CD4-positive, alpha-beta T cell treated with Interleukin-12 subunit alpha and Interleukin-12 subunit beta, for 1 hour (primary cell): ENCODE measurements at places on chromosomes 4 and X.

- no peak for DNase-seq
Measured at GRCh38 chr4:46508216-46508615, 118.3 kb upstream of the GABRA2 start.

DNA sequence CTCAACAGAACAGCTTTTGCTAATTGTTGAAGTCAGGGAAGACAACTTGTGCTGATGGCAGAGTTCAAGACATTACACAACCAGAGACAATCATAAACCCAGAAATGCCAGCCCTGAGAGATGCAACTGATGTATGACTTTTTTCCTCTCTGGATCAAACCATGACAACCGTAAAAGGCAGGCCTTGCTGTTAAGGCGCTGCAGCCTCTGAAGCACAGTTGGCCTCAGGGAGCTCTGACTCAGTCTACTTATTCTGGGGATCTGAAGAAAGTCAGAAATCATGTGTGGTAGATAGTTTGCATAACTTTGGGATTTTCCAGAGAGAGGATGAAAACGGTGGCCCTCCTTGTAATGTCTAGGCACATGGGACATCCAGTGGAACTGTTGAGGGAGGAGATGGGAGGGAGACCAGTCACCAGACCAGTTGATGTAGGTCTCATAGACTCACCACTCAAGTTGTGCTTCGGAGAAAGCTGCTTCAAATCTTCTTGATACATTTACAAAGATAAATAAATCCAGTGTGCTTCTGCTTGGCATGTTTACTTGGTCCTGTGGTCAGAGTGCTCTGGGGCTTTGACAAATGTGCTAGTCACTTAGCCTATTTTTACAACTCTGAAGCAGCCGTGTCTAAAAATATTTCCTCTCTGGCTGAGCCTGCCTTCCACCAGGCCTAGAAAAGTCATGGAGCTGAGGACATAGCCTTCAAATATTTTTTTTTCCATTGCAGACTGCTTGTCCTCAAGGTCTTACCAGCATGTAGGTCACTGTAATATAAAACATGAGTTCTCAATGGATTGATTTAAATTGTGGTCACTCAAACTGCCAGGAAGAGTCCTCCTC lies 7.5 kb downstream of the HADH start:
- no peak for DNase-seq

DNA sequence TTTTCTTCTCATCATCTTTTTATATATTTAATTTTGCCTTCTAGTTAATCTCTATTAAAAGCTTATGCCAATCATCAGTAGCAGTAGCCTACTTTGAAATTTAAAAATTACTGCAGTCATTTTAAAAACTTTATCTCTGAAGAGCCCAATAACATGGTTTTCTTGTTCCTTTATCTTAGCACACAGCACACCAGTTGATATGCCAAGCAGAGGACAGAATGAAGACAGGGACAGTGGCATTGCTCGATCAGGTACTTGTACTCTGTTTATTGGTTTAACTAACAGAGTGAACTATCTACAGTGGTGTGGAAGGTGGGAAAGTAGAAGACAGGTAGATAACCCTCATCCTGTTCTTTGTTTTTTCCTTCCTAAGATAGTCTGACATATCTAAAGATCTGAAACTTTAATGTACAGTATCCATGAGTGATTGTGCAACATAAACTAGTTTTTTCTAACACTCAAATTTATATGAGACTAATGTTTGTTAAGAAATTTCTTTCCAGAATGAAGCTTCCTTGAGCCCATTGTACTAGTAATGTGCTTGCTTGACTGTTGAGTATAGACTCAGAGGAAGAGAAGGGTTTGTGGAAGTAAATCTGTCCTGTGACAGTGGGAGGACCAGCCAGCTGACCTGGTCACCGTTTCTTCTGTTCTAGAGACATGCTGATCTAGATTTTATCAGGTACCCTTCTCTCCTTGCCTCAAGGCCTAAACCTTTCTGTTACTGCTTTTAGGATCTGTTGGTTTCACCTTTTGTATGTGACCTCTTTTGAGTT lies 66.6 kb downstream of the FNIP2 start:
- DNase-seq, result no peak

- DNase-seq, result no peak
Measured at GRCh38 chr4:53705151-53705764, 114.0 kb upstream of the LNX1 start.

DNA sequence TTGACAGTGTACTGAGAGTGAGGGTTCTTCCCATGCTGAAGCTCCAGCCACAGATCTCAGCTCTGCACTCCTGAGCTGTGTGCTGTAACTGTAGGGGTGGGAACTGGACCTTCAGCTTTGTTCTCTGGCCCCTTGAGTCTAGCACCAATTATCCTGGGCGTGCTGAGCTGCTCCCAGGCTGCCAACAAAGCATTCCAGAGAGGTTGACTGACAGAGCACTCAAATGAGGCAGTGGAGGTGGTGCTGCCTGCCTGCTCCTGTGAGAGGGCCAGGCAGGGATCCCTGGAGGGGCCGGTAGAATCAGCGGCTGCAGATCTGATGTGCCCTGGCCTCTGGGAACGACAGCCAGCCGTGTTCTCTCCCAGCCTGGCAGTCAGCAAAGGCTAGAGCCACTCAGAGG lies 375.7 kb upstream of the AADAT start:
- no peak for DNase-seq

- no peak for DNase-seq
Measured at GRCh38 chr4:10983885-10984640, 299.5 kb upstream of the CLNK start.

GRCh38 chrX:72100824-72101351 lies 30.8 kb downstream of the RTL5 start:
- peak; percentile 85 for DNase-seq

- peak; percentile 10 for DNase-seq
Measured at GRCh38 chr4:16196482-16197393, 29.5 kb downstream of the TAPT1 start.

- no peak for DNase-seq
Measured at GRCh38 chr4:16715482-16715881, 183.0 kb downstream of the LDB2 start.

GRCh38 chrX:109987884-109988283 lies 15.0 kb upstream of the TMEM164 start:
- no peak for DNase-seq

GRCh38 chr4:140884431-140885058 lies 128.4 kb upstream of the TBC1D9 start:
- DNase-seq, result peak; percentile 30

- DNase-seq, result peak; percentile 33
Measured at GRCh38 chrX:107684956-107685385, 56.7 kb downstream of the PRPS1 start.

GRCh38 chr4:40301603-40302002 lies 33.5 kb upstream of the CHRNA9 start:
- DNase-seq, result peak; percentile 85

DNA sequence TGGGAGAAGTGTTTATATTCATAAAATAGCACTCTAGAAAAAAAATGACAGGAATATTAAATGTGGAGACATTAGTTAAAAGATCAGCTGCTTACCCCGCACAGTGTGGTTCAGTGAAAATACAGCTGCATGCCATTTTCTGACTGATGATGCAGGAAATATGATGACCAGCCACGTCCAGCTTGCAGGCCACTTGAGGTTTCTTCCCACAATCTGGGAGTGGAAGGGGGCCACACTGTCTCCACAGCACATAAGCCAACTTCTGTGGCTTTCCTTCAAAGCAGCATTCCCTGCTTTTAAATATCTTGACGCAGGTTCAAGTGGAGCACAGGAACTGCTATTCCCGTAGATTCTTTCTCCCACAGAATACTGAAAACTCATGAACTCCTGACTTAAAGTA lies 173.4 kb upstream of the GALNT7 start:
- no peak for DNase-seq

- no peak for DNase-seq
Measured at GRCh38 chr4:60589425-60589824, 610.7 kb upstream of the ADGRL3 start.

GRCh38 chrX:96094616-96095015 lies 590.0 kb upstream of the DIAPH2 start:
- DNase-seq, result no peak

DNA sequence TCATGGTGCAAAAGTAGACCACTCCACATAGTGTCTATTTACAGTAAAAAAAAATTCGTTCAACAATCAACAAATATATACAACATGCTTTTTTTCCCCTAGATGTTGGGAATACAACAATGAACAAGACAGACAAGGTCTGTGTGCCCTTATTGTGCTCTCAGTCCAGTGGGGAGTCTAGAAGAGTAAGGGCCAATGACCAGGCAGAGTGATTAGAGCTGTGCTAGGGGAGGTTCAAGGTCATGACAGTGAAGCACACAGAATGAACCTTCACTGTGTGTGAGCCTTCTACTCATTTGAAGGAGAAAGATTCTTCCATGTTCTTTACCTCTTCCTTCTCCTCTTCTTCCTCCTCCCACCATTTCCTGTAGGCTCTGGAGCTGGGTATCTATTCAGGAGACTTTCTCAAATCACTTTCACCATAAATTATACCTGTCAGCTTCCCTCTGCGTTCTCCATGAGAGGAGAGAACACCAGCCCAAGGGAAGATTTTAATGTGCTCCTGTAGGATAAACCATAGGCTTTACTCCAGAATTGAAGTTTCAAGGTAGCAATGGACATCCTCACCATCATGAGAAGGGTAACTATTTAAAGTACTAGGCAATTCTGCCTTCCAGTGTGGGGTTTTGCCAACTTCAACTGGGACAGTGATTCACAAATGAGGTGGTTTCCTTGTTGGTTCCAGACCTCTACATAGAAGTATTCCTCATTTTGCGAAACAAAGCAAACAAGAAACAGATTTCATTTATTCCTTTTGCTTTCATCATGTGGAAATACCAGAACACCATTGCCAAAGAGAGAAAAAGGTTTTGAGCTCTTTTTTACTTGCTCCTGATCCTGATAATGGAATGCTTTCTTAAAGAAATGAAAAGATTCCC lies 246.9 kb upstream of the GPC4 start:
- DNase-seq, result no peak

GRCh38 chr4:57943682-57944081 lies 833.5 kb upstream of the IGFBP7 start:
- DNase-seq, result no peak

- no peak for DNase-seq
Measured at GRCh38 chr4:30454504-30454903, 265.7 kb upstream of the PCDH7 start.

DNA sequence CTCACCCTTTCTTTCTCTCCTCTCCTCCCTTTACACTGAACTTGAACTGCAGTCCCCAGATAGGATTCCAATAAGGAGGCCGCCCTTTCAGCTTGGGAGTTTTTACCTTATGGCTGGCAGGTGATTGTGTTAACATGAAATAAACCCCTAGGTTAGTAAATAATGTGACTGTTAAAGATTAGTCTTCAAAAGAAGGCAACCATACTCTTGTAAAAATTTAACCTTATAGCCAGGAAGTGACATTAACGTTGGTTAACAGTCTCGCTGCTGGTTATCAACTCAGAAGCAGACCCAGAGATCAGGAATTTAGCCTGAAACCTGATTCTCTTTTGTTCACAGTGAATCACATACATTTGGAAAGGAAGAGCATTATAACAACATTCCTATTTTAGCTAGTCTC lies 15.2 kb downstream of the FHDC1 start:
- DNase-seq, result no peak

- no peak for DNase-seq
Measured at GRCh38 chr4:177809791-177810190, 367.6 kb upstream of the AGA start.

- DNase-seq, result peak; percentile 41
Measured at GRCh38 chr4:185304944-185305690, 90.6 kb downstream of the LRP2BP start.

- no peak for DNase-seq
Measured at GRCh38 chrX:12229986-12230385, 91.7 kb downstream of the FRMPD4 start.

DNA sequence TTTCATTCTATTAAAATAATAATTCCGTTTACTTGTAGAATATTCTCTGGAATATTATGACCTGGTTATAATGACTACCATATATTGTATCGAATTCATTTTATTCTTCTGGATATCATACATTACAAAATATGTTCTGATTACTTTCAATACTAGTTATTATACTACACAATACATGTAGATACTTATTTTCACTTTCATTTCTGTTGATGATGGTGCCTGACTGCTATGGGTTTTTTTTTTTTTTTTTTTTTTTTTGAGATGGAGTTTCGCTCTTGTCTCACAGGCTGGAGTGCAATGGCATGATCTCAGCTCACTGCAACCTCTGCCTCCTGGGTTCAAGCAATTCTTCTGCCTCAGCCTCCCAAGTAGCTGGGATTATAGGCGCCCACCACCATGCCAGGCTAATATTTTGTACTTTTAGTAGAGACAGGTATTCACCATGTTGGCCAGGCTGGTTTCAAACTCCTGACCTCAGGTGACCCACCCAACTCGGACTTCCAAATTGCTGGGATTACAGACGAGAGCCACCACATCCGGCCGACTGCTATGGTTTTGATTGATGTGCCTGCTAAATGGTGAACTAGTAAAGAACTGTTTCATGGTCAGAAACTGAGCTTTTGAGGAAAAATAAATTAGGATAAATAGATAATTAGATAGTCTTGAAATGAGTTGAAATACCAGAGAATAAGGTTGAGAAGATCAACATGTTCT lies 39.5 kb downstream of the PCDH10 start:
- no peak for DNase-seq
